ENCODE measurements at places on chromosomes 6 and 20. TPM values are rescaled to one million over a fixed set of nuclear protein-coding genes. Genes with fewer than 3 reads are reported as not detected.

DNA sequence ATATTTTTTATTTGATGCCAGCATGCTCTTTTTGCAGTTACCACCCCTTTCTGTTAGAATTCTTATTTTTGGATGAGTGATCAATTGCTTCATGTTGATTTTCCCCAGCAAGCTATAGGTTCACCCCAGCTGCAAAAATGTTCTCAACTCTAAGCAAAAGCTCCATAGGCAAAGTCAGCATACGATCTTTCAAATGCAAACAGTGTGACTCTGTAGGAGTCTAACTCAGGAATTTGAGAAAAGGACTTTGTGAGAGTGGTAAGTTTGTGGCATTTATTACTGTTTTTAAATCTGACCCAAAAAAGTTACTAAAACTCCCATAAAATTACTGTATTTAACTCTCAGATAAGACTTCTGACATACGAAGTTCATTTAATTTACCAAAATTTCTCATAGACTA is 134.9 kb upstream of the HSF2 start:
- no peak for DNase-seq

GRCh38 chr6:169310983-169311382 is 57.3 kb upstream of the THBS2 start:
- DNase-seq: no peak

GRCh38 chr6:166156942-166157341 is 10.7 kb downstream of the TBXT start:
- DNase-seq: no peak

GRCh38 chr20:62425281-62426058 is 1.9 kb downstream of the RBBP8NL start:
- DNase-seq: no peak

DNA sequence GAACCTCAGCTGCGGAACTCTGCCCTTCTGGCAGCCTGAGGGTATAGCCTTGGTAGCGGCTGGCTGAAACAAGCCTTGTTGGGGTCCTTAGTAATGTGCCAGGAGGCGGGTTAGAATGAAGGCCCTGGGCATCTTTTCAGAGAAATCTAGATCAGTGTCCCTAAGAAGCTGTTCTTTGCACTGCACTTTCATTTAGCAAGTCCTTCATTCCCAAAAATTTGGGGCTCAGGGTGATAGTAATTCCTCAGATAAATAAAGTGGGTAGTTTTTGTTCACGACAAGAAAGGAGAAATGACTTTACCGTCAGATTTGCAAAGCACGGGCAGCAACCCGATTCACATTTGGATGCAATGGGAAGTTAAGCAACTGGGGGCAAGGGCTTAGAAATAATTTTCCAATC is 3.2 kb downstream of the INSM1 start:
- no peak for DNase-seq

Gene MLN
- total RNA-seq: not detected

GRCh38 chr6:37762806-37763205 is 56.7 kb upstream of the ZFAND3 start:
- no peak for DNase-seq

Gene LRFN2
- total RNA-seq: not detected

Gene TFAP2B
- total RNA-seq: not detected

DNA sequence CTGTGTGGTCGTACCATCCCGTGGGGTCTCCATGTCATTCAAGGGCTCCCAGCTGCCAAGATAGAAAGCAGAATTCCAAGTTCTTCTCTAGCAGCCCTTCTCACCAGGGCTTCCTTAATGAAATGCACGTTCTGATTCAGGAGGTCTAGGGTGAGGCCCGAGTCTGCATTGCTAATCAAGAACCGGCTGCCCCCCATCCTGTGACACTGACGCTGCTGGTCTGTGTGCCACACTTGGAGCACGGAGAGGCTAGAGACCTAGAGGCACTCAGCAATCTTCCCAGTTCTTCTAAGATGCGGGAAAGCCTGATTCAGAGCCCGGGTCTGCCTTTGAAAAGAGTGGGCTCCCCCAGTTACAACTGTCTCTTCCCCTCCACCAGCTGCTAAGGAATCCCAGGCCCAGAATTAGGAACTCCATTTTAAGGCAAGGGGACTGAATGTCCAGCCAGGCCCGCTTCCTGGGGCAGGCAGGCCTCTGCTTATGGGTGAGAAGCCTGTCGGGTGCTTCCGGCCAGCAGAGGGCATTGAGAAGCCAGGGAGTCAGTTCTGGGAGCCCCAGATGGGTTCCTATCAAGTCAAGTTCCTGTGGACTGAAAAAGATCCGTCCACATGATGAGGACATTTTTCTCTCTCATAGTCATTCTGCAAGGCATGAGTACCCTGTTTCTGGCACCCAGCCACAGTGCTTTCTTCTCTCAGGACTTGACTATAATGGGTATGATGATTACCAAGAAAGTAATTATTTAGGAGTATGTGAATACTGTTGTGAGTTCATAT is 69.8 kb upstream of the RIN2 start:
- peak; percentile 90 for DNase-seq

Gene HDGFL1
- not detected for total RNA-seq

- no peak for DNase-seq
These were observed 188.7 kb upstream of the CEP162 start for GRCh38 chr6:84416043-84416657.

DNA sequence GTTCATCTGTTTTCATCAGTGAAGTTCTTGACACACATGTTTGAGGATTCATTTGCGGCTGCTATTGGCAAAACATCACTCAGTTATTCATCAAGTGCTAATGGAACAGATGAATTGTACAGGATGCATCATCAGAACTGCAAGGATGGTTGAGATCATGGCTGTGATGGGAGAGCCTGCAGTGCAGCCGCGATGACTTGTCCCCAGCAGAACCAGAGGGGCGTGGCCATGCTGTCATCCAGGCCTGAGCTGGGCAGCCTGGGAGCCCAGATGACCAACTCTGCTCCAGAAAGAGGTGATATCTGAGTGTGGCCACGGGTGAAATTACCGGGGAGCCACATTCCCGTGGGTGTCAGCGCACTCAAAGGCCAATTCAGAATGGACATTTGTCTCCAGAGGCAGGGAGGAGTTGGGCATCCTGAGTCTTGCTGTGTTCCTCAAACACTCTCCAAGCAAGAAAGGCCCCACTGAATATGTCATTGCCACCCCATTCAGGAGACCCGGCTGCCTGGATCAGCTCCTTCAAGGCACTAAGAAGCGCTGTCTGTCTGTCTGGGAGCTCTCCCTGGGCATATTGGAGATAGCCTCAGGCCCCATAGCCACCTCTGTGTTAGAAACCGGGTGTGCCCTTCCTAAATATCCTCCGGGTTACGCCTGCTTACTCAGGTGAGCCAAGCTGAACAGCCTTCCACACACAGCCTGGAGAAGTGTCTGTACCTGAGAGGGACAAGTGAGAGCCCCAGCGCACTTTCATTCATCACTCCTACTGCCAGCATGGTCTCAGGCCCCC is 66.7 kb downstream of the SYNDIG1 start:
- DNase-seq: no peak

- no peak for DNase-seq
These were observed 190.0 kb downstream of the UNC5CL start for GRCh38 chr6:40848868-40849514.

DNA sequence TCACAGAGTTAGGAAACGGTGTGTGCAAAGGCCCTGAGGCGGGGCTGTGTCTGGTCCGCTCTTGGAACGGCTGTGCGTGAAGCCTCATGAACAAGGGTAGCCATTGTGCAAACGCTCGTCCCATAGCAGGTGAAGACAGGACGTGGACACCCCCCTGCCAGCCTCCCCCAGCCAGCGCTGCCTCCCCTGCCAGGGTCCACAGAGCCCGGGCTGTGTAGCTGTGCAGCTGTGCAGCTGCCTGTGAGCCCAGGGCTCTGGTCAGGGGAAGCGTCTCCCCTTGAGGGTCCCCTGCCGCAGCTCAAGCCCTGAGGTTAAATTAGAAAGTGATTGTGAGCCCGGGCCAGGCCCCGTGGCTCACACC is 139.4 kb downstream of the TAF4 start:
- no peak for DNase-seq

Gene TRIM10
- total RNA-seq: 0.12 TPM

DNA sequence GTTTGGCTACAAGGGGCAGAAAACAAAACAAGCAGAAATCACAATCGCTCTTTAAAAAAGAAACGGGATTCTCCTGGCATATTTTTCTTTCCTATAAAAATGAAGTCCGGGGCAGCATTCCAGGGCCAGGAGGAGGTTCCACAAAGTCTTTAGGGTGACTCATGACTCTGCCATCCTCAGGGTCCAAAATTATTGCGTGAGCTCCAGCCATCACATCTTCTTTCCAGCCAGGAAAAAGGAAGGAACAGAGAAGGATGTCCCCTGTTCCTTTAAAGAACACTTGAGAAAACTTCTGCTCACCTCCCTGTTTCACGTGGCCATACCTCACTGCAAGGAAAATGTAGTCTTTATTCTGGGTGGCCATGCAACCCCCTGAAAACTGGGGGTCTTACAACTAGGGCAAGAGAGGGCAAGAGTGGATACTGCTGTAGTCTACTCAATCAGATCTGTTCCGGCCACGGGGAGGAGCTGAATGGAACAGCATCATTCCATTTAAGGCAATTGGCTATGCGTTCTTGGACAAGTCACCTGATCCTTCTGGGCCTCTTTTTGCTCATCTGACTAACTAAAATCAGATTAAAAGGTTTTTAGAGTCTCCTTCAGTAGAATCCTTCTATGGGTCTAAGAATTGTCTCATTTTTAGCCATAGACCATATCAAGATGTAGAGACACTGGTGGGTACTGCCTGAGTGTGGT is 49.4 kb downstream of the CTCFL start:
- DNase-seq: no peak

Gene MAP7
- total RNA-seq: 3.3 TPM

GRCh38 chr6:30007132-30007764 is 53.8 kb upstream of the POLR1H start:
- peak; percentile 79 for DNase-seq

- DNase-seq: peak; percentile 90
These were observed 31.1 kb upstream of the CST7 start for GRCh38 chr20:24917797-24918578.

GRCh38 chr20:50263831-50264230 is 73.2 kb downstream of the CEBPB start:
- no peak for DNase-seq

DNA sequence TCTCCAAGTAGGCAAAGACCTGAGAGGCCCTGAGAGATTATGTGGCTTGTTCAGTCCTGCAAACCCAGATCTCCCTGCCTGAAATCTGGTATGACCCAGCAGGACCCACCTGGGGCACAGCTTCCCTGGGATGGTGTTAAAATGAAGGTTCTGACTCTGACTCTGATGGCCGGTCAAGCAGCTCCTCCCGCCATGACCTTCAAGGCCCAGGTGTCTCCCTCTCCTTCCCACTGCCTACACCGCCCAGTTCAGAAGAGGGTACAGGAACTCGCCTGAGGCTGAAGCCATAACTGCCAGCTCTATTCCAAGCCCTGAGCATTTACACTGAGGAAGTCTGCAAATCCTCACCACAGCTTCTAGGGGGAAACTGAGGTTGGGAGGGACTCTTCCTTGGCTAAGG is 5.9 kb upstream of the CST7 start:
- no peak for DNase-seq

DNA sequence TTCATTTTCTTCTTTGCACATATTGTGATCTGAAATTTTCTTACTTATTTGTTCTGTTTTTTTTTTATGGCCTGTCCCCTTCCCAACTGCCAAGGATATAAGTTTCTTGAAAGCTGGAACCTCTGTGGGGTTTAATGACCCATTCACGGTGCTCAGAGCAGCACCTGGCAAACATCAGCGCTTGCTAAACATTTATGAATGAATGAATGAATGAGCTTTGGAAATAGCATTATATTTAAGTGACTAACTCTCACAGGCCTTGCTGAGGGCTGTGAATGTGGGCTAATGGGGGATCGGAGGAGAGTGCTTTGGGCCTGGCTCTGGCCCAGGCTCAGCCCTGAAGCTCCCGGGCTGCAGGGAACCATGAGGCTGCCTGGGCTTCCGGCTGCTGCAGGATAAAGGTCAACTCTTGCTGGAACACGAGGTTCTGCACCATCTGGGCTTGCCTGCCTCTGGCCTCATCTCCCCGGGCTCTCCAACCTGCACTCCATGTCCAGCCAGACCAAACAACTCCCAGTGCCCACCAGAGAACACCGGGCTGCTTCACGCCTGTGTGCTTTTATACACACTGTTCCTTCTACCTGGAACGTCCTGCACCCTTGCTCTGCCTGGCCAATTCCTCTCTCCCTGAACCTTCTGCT is 14.6 kb upstream of the ARMC12 start:
- no peak for DNase-seq

Gene ZCCHC3
- 12.9 TPM for total RNA-seq

- DNase-seq: no peak
These were observed 99.2 kb upstream of the TMEM181 start for GRCh38 chr6:158460602-158461169.

GRCh38 chr6:18241208-18242038 is 22.9 kb downstream of the DEK start:
- DNase-seq: no peak

DNA sequence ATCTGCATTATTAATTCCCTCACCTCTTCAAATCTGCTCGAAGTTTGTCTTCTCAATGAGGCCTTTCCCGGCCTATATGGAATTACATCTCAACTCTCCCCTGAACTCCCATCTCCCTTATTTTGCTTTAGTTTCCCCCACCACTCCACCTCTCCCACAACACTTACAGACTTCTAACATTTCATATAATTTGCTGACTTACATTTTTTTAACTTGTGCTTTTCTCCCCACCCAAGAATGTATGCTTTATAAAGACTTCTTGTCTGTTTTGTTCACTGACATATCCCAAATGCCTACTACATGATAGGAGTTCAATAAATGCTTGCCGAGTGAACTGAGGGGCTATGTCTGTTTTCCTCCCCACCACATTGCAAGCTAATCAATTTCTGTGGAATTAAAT is 3.9 kb upstream of the MARCKS start:
- DNase-seq: no peak

DNA sequence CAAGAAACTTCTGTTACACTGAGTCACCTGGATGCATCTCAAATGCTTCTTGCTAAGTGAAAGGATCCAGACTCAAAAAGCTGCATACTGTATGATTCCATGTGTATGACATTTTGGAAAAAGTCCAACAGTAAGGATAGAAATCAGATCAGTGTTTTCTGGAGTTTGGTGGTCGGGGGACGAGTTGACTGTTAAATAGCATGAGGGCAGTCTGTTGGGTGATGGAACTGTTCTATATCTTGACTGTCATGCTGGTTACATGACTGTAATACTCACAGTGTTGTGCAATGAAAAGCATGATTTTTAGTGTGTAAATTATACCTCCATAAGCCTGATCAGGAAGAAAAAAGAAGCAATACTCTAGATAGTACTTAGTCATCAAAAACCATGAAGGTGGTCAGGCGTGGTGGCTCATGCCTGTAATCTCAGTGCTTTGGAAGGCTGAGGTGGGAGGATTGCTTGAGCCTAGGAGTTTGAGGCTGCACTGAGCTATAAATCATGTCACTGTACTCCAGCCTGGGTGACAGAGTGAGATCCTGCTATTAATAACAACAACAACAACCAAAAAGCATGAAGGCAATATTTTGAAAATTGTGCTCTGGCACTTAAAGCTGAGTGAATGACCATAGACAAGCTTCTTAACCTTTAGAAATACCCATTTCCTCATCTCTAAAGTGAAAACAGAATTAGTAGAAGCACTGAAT is 30.5 kb upstream of the SASH1 start:
- no peak for DNase-seq
